ENCODE measurements at places on chromosomes 16 and 17.

- no peak overlapping the region for H3K27ac ChIP-seq
- DNase-seq: no peak
- no peaks in the 10 kb centered on the region for H3K36me3 ChIP-seq
- H3K27me3 ChIP-seq: peaks cover 2% of the 10 kb centered on the region
- H3K4me3 ChIP-seq: no peak overlapping the region
- peaks cover 11% of the 10 kb centered on the region for H3K4me1 ChIP-seq
Observed at GRCh38 chr16:84950906-84951305, 60.4 kb downstream of the ZDHHC7 start.

- no peaks in the 10 kb centered on the region for H3K36me3 ChIP-seq
- no peak overlapping the region for H3K4me3 ChIP-seq
- peaks cover 2% of the 10 kb centered on the region for H3K27me3 ChIP-seq
- no peak for DNase-seq
Observed at GRCh38 chr17:46273541-46274236, 21.2 kb upstream of the LRRC37A start.

DNA sequence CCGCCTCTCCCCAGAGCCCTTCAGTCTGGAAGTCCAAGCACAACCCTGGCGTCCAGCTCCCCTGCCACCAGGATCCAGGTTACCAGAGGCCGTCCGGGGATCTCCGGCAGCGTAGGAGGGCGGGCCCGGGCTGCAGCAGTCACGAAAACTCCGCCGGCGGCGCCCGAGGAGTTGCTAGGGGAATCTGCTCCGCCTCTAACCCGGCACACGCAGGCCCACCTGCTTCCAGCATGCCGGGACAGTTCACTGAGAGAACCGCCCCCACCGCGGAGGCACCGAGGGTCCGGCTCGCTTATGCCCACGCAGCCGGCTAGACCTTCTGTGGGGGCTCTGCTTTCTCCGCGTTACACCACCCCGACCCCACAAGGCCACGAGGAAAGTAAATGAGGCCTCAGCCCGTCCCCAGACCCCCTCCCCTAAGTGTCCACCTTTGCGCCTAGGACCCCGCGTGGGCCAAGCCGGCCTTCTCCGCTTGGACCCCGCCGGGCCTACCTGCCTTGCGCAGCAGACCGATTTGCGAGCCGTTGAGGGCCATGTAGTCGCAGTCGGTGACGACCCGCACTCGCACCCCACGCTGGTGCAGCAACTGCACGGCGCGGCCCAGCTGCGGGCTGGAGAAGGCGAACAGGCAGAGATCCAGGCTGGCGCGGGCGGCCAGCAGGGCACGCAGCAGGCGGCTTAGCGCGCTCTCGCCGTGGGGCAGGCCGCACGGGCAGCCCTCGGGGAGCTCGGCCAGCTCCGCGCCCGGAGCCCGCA is 587 bp downstream of the PLD6 start:
- no peak overlapping the region for H3K4me3 ChIP-seq
- H3K36me3 ChIP-seq: no peaks in the 10 kb centered on the region
- H3K27me3 ChIP-seq: peaks cover 2% of the 10 kb centered on the region
- peaks cover 5% of the 10 kb centered on the region for H3K4me1 ChIP-seq
- no peak for DNase-seq

DNA sequence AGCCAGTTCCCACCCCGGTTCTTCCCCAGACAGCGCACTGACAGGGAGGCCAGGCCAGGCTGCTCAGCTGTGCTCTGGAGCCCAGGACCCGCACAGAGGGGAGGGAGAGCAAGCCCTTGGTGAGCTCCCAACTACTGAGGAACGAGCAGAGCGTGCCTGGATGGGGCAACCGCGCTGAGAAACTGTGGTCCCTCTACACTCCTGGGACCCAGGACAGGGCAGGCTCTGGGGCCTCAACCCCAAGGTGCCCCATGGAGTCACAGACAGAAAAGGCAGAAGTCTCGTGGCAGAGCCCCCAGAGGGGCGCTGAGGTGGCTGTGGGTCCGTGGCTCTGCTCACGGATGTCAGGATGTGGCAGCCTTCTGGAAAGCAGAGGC is 16.3 kb downstream of the SLX4 start:
- no peaks in the 10 kb centered on the region for H3K27me3 ChIP-seq
- DNase-seq: no peak
- no peak overlapping the region for H3K27ac ChIP-seq
- H3K4me3 ChIP-seq: no peak overlapping the region

- no peaks in the 10 kb centered on the region for H3K36me3 ChIP-seq
- H3K4me3 ChIP-seq: no peak overlapping the region
- DNase-seq: no peak
- no peak overlapping the region for H3K27ac ChIP-seq
- no peaks in the 10 kb centered on the region for H3K27me3 ChIP-seq
Observed at GRCh38 chr16:4570688-4571321, 14.7 kb downstream of the C16orf96 start.

GRCh38 chr16:58789351-58789750 is 55.2 kb upstream of the GOT2 start:
- no peak overlapping the region for H3K27ac ChIP-seq
- H3K4me3 ChIP-seq: no peak overlapping the region
- DNase-seq: no peak
- H3K4me1 ChIP-seq: no peaks in the 10 kb centered on the region
- no peaks in the 10 kb centered on the region for H3K36me3 ChIP-seq
- no peaks in the 10 kb centered on the region for H3K27me3 ChIP-seq

GRCh38 chr17:74164446-74165045 is 38.9 kb upstream of the RPL38 start:
- no peak for DNase-seq
- no peak overlapping the region for H3K27ac ChIP-seq
- no peaks in the 10 kb centered on the region for H3K36me3 ChIP-seq
- H3K4me3 ChIP-seq: no peak overlapping the region

DNA sequence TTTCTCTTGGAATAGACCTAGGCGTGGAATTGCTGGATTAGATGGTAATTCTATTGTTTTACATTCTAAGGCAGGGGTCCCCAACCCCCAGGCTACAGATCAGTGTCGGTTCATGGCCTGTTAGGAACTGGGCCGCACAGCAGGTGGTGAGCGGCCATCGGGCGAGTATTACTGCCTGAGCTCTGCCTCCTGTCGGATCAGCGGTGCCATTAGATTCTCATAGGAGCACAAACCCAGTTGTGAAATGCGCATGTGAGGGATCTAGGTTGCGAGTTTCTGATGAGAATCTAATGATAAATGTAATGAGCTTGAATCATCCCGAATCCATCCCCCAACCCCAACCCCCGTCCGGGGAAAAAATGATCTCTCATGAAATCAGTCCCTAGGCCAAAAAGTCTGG is 23.0 kb downstream of the NLRC5 start:
- H3K27me3 ChIP-seq: peaks cover 3% of the 10 kb centered on the region
- no peak overlapping the region for H3K27ac ChIP-seq
- no peaks in the 10 kb centered on the region for H3K4me1 ChIP-seq
- no peak for DNase-seq
- no peak overlapping the region for H3K4me3 ChIP-seq

DNA sequence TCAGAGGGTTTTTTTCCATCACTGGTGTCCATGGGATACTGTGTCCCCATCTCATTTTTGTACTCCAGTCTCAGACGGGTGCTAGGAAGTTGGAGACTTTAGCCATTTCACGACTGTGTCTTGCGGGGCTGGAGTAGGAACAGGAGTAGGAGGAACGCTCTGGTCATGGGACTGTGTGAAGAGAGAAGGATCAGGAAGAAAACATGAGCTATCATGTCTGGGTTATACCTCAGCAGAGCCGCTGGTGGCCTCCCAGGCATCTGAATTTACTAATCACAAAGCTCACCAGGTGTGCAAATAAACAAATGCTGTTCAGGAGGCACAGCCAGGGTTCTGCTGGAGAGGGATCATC is 225.4 kb downstream of the SEC14L1 start:
- peaks cover 6% of the 10 kb centered on the region for H3K27me3 ChIP-seq
- DNase-seq: no peak
- peaks cover 48% of the 10 kb centered on the region for H3K4me1 ChIP-seq
- peak overlapping the region; percentile 74 for H3K4me3 ChIP-seq
- peak overlapping the region; percentile 83 for H3K27ac ChIP-seq
- H3K36me3 ChIP-seq: peaks cover 4% of the 10 kb centered on the region

GRCh38 chr16:2386990-2387389 is 42.3 kb upstream of the CCNF start:
- peaks cover 11% of the 10 kb centered on the region for H3K36me3 ChIP-seq
- H3K27me3 ChIP-seq: peaks cover 2% of the 10 kb centered on the region
- H3K4me3 ChIP-seq: no peak overlapping the region

- H3K36me3 ChIP-seq: no peaks in the 10 kb centered on the region
- H3K27me3 ChIP-seq: peaks cover 10% of the 10 kb centered on the region
- DNase-seq: no peak
- H3K4me1 ChIP-seq: peaks cover 15% of the 10 kb centered on the region
- H3K27ac ChIP-seq: no peak overlapping the region
Observed at GRCh38 chr17:51263006-51263405, 2.7 kb downstream of the UTP18 start.

DNA sequence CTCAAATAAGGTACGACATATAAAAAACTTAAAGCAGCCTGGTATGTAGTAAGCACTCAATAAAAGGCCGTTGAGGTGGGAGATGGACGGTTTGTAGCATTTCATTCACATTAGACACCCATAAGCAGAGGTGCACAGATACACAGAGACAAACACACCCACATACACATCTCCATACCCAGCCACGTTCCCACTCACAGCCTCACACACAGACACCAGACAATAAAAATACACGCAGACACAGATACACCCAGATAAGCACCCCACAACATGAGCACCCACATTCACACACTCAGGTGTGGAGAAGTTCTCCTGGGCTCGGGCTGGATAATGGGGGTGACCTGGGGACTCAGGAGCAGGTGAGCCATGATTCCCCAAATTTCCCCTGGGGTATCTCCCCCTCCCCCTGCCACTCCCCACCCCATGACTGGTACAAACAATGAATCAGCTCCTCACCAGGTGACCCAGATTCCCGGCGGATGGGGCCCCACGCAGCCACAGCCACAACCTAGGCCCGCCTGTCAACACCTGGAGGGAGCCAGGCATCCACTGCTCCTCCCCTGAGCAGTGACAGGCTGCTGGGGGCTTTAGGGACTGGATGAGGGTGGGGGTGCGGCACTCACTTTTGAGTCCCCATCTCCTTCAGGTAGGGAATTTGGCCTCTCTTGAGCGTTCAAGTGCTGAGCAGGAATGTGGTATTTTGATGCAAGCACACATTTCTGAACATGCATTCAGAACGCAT is 2.7 kb downstream of the DLX3 start:
- peaks cover 10% of the 10 kb centered on the region for H3K4me1 ChIP-seq
- no peak overlapping the region for H3K27ac ChIP-seq
- no peak for DNase-seq
- H3K4me3 ChIP-seq: peak overlapping the region; percentile 38
- no peaks in the 10 kb centered on the region for H3K36me3 ChIP-seq
- H3K27me3 ChIP-seq: peaks cover 34% of the 10 kb centered on the region

GRCh38 chr17:57365420-57365819 is 109.1 kb downstream of the MSI2 start:
- H3K4me1 ChIP-seq: peaks cover 38% of the 10 kb centered on the region
- H3K36me3 ChIP-seq: no peaks in the 10 kb centered on the region
- no peak overlapping the region for H3K4me3 ChIP-seq
- DNase-seq: no peak
- no peak overlapping the region for H3K27ac ChIP-seq

GRCh38 chr17:74601944-74602572 is 10.0 kb upstream of the CD300LD start:
- peaks cover 15% of the 10 kb centered on the region for H3K27me3 ChIP-seq
- H3K4me1 ChIP-seq: peaks cover 58% of the 10 kb centered on the region
- peak overlapping the region; percentile 20 for H3K27ac ChIP-seq
- H3K36me3 ChIP-seq: no peaks in the 10 kb centered on the region

- no peak overlapping the region for H3K4me3 ChIP-seq
- no peaks in the 10 kb centered on the region for H3K27me3 ChIP-seq
- no peak for DNase-seq
- no peaks in the 10 kb centered on the region for H3K36me3 ChIP-seq
Observed at GRCh38 chr17:50765454-50766221, 1.7 kb downstream of the ANKRD40CL start.

- no peaks in the 10 kb centered on the region for H3K36me3 ChIP-seq
- DNase-seq: no peak
- H3K27ac ChIP-seq: no peak overlapping the region
- no peak overlapping the region for H3K4me3 ChIP-seq
Observed at GRCh38 chr16:57528499-57529390, 7.6 kb downstream of the CCDC102A start.

GRCh38 chr17:81429821-81430551 is 34.7 kb downstream of the BAHCC1 start:
- H3K36me3 ChIP-seq: no peaks in the 10 kb centered on the region
- H3K27ac ChIP-seq: no peak overlapping the region
- DNase-seq: no peak
- no peaks in the 10 kb centered on the region for H3K27me3 ChIP-seq
- H3K4me3 ChIP-seq: no peak overlapping the region

GRCh38 chr16:1698680-1699079 is 7.3 kb upstream of the MAPK8IP3 start:
- H3K27ac ChIP-seq: no peak overlapping the region
- H3K4me1 ChIP-seq: peaks cover 2% of the 10 kb centered on the region
- H3K36me3 ChIP-seq: peaks cover 9% of the 10 kb centered on the region
- H3K4me3 ChIP-seq: no peak overlapping the region
- DNase-seq: no peak

- H3K27ac ChIP-seq: no peak overlapping the region
- no peak for DNase-seq
- H3K27me3 ChIP-seq: peaks cover 4% of the 10 kb centered on the region
- H3K4me3 ChIP-seq: no peak overlapping the region
- no peaks in the 10 kb centered on the region for H3K36me3 ChIP-seq
Observed at GRCh38 chr16:78362524-78363135, 263.2 kb downstream of the WWOX start.

DNA sequence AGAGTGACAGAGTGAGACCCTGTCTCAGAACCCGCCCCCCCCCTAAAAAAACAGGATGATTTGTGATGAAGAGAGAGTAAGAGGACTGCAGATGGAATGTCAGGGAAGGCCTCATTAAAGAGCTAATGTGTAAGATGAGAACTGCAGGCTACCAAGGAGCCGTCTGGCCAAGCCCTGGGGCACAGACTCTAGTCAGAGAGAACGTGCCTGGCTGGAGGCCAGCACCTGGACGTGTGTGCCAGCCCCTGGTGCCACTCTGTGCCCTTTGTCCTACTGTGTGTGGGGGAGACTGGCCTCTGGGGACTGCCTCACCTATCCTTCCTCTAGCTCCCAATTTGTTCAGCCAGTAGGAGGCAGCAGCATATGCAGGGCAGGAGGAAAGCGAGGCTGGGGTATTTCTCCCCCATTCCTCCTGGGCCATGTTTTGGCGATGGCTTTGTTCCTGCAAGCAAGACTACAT is 37.1 kb downstream of the KNOP1 start:
- H3K36me3 ChIP-seq: peaks cover 13% of the 10 kb centered on the region
- DNase-seq: no peak
- H3K4me3 ChIP-seq: no peak overlapping the region
- H3K27ac ChIP-seq: no peak overlapping the region

- H3K4me3 ChIP-seq: no peak overlapping the region
- peaks cover 4% of the 10 kb centered on the region for H3K27me3 ChIP-seq
- H3K27ac ChIP-seq: no peak overlapping the region
- DNase-seq: no peak
- no peaks in the 10 kb centered on the region for H3K36me3 ChIP-seq
Observed at GRCh38 chr17:40561871-40562611, 3.2 kb downstream of the CCR7 start.

Measured in glutamatergic neuron (in vitro differentiated cells).